ENCODE measurements at places on chromosomes 3 and 15. TPM values are rescaled to one million over a fixed set of nuclear protein-coding genes. Genes with fewer than 3 reads are reported as not detected.
A peak's percentile ranks its signal among the peaks of the same experiment; 100 is the strongest.

The ACY1 gene
- 877 TPM for polyA plus RNA-seq

The C3orf49 gene
- polyA plus RNA-seq = 0.21 TPM

The CYP8B1 gene
- polyA plus RNA-seq = 0.01 TPM

The NR1I2 gene
- 105 TPM for polyA plus RNA-seq

The FAM81A gene
- polyA plus RNA-seq = not detected

The ZPLD1 gene
- 0.03 TPM for polyA plus RNA-seq

The SETD5 gene
- 11.9 TPM for polyA plus RNA-seq

- no peaks in the 10 kb centered on the region for H3K4me1 ChIP-seq
- no peaks in the 10 kb centered on the region for H3K27me3 ChIP-seq
- no peaks in the 10 kb centered on the region for H3K36me3 ChIP-seq
- no peak overlapping the region for H3K4me3 ChIP-seq
- no peak for DNase-seq
- no peak overlapping the region for H3K27ac ChIP-seq
These were observed 10.4 kb downstream of the CFAP92 start for GRCh38 chr3:128983293-128984069.

DNA sequence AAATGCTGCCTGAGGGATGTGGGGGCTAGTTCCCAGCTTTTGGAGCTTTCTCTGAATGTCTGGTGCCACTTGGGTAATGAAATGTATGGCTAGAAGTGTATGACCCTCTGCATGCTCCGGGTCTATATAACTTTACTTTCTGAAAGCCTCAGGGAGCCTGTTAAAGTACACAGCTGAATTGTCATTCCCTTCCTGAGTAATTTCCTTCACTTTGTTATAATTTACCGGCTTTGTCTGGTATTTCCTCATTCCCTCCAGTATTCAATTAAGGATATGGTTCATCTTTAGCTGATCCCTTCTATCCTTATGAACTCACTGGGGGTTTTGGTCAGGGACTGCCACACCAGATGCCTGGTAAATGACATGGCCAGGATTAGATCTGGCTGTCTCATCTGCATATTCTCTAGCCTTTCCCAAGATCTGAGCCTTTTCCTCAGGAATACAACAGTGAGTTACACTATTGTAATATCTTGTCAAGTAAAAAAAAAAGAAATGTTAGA lies 620.3 kb downstream of the ZPLD1 start:
- no peaks in the 10 kb centered on the region for H3K36me3 ChIP-seq
- no peak for DNase-seq
- no peaks in the 10 kb centered on the region for H3K27me3 ChIP-seq
- peaks cover 53% of the 10 kb centered on the region for H3K4me1 ChIP-seq
- H3K4me3 ChIP-seq = no peak overlapping the region

DNA sequence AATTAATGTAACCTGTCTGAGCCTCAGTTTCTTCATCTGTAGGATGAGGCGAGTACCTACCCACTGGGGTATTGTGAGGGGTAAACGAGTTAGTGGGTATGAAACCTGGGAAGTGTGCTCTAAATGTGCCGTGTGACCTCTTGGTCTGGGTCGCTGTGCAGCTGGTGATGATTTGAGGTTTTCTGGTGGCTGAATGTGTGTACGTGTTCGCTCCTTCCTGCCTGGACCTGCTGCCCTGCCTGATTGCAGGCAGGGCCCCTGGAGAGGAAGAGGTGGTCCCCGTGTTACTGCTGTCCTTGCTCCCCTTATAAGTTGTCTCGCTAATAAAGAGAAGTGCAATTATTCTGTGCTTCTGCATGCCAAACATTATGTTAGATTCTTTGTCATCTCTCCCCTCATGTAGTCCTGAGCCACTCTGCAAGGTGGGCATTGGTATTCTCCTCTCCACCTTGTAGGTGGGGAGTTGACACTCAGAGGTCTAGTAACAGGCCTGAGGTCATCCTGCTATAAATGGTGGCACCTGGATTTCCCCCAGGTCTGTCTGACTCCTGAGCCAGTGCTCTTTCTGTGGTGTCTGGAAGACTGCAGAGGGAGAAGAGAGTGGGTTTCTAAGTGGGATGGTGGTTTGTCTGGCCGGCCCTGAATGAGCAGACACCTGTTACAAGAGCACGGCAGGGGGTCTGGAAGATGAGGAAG lies 15.7 kb downstream of the PDIA5 start:
- no peaks in the 10 kb centered on the region for H3K4me1 ChIP-seq
- DNase-seq = peak; percentile 11
- H3K36me3 ChIP-seq = no peaks in the 10 kb centered on the region
- H3K27ac ChIP-seq = no peak overlapping the region
- no peaks in the 10 kb centered on the region for H3K27me3 ChIP-seq
- no peak overlapping the region for H3K4me3 ChIP-seq

- H3K4me1 ChIP-seq = no peaks in the 10 kb centered on the region
- no peak overlapping the region for H3K4me3 ChIP-seq
- no peak overlapping the region for H3K27ac ChIP-seq
- no peaks in the 10 kb centered on the region for H3K27me3 ChIP-seq
- DNase-seq = no peak
- H3K36me3 ChIP-seq = no peaks in the 10 kb centered on the region
These were observed 413.0 kb upstream of the DPH6 start for GRCh38 chr15:35958975-35959374.

- no peaks in the 10 kb centered on the region for H3K4me1 ChIP-seq
- H3K27ac ChIP-seq = no peak overlapping the region
- peaks cover 4% of the 10 kb centered on the region for H3K27me3 ChIP-seq
- H3K4me3 ChIP-seq = no peak overlapping the region
- no peaks in the 10 kb centered on the region for H3K36me3 ChIP-seq
- no peak for DNase-seq
These were observed 22.0 kb downstream of the PRR23E start for GRCh38 chr3:127214975-127215374.

DNA sequence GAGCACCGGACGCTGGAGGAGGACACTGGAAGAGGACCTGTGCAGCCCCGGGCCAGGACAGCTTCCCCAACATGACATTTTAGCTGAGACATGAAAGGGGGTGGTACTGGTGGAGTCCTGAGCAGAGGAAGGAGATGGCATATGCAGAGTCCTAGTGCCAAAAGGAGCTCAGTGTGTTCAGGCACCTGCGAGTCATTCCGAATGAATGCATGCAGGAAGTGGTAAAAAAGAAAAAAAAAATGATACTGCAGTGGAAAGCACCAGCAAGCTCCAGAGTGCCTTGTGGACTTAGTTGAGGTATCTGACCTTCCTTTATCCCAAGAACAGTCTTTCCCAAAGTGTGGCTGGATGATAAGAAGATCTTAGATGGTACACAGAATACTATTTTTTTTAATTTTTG lies 6.6 kb upstream of the ZNF148 start:
- no peak for DNase-seq
- H3K36me3 ChIP-seq = no peaks in the 10 kb centered on the region
- no peak overlapping the region for H3K4me3 ChIP-seq
- peaks cover 17% of the 10 kb centered on the region for H3K4me1 ChIP-seq
- H3K27me3 ChIP-seq = peaks cover 4% of the 10 kb centered on the region

GRCh38 chr3:24415824-24416223 lies 78.8 kb downstream of the THRB start:
- DNase-seq = no peak
- no peak overlapping the region for H3K27ac ChIP-seq
- no peak overlapping the region for H3K4me3 ChIP-seq
- peaks cover 19% of the 10 kb centered on the region for H3K4me1 ChIP-seq
- no peaks in the 10 kb centered on the region for H3K27me3 ChIP-seq

DNA sequence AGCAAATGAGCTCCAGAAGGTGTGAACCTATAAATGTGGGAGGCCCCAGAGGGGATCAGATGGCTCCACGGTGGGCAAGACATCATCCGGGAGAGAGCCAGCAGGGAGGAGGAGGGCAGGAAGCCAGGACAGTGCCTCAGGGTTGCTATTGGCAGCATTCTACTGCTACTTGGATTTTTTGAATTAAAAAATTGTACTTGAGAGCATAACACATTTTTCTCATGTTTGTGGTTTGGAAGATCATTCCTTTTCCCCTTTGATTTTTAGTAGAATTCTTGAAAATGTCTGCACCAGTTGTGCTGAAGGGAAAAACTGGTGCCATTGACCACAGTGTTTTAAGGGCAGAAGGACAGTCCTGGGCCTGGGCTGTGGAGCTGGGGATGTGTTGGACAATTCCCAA lies 59.2 kb downstream of the LYZL4 start:
- no peak overlapping the region for H3K4me3 ChIP-seq
- H3K27ac ChIP-seq = no peak overlapping the region
- H3K4me1 ChIP-seq = no peaks in the 10 kb centered on the region
- no peaks in the 10 kb centered on the region for H3K36me3 ChIP-seq

- H3K27ac ChIP-seq = no peak overlapping the region
- peak; percentile 32 for DNase-seq
- H3K36me3 ChIP-seq = no peaks in the 10 kb centered on the region
These were observed 59.1 kb downstream of the CORO2B start for GRCh38 chr15:68637767-68638404.

- H3K27ac ChIP-seq = no peak overlapping the region
- H3K36me3 ChIP-seq = peaks cover 21% of the 10 kb centered on the region
- no peaks in the 10 kb centered on the region for H3K4me1 ChIP-seq
- no peak for DNase-seq
- no peak overlapping the region for H3K4me3 ChIP-seq
- H3K27me3 ChIP-seq = no peaks in the 10 kb centered on the region
These were observed 36.8 kb upstream of the NIT2 start for GRCh38 chr3:100297784-100298183.

GRCh38 chr3:170961616-170962400 lies 53.4 kb upstream of the EIF5A2 start:
- no peak overlapping the region for H3K27ac ChIP-seq
- peak; percentile 59 for DNase-seq
- no peak overlapping the region for H3K4me3 ChIP-seq
- H3K36me3 ChIP-seq = no peaks in the 10 kb centered on the region
- H3K27me3 ChIP-seq = no peaks in the 10 kb centered on the region
- H3K4me1 ChIP-seq = no peaks in the 10 kb centered on the region

DNA sequence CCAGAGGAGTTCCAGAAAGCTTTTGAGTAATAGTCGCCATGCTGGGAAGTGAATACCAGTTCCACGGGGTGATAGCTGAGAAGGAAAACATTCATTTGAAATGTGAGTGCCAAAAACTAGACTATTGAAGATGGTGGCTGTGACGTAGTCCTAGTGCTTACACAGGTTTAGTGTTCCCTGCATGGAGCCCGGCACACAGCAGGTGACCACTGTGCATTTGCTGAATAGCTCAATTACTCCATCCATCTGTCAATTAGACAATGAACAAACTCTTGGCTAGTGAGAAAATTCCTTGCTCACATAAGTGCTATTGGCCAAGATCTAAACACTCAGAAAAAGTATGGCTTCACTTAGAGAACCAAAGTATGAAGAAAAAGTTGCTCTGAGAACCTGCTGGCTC lies 448.1 kb upstream of the WNT5A start:
- no peak overlapping the region for H3K27ac ChIP-seq
- no peaks in the 10 kb centered on the region for H3K27me3 ChIP-seq
- H3K36me3 ChIP-seq = no peaks in the 10 kb centered on the region

DNA sequence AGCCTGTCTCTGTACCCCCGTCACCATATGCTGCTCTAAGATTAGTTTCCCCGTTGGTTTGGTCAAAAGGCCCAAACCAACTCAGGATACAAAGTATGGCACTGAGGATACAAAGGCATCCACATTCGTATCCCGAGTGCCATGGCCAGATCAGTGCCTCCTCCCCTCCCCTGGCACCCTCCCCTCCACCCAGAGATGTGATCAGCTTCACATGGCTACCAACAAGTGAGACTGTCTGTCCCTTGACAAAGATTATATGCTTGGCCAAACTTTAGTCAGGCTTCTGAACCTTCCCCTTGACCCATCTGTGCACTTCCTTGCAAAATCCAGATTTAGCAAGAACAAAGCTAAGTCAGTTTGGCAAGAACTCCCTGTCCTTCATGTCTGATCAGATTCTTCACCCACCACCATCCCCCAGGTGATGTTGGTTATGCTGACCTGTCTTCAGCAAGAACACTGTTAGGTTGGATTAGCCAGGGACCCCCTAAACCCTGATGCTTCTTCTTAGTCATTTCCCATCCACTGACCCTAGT lies 61.7 kb downstream of the KLF15 start:
- H3K4me1 ChIP-seq = no peaks in the 10 kb centered on the region
- peaks cover 4% of the 10 kb centered on the region for H3K27me3 ChIP-seq
- no peaks in the 10 kb centered on the region for H3K36me3 ChIP-seq

DNA sequence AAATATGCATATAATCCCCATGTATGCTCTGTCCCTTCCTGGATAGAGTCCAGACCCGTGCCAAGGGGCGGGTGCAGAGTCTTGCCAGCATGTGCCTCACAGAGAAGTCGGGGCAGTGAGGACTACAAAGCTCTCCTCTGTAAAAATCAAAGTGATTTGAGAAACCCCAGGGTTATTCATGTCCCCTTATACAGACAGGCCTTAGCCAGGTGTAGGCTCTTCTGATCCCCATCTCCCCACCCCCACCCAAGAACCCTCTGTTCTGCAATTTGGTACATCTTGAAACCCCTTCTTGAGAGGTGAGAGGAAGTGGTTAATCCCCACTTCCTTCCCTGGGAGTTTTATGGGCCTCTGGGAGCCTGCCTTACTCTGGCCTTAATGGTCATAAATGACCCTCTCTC lies 24.7 kb downstream of the TRIM71 start:
- no peaks in the 10 kb centered on the region for H3K27me3 ChIP-seq
- no peaks in the 10 kb centered on the region for H3K36me3 ChIP-seq
- H3K4me1 ChIP-seq = no peaks in the 10 kb centered on the region
- no peak for DNase-seq

DNA sequence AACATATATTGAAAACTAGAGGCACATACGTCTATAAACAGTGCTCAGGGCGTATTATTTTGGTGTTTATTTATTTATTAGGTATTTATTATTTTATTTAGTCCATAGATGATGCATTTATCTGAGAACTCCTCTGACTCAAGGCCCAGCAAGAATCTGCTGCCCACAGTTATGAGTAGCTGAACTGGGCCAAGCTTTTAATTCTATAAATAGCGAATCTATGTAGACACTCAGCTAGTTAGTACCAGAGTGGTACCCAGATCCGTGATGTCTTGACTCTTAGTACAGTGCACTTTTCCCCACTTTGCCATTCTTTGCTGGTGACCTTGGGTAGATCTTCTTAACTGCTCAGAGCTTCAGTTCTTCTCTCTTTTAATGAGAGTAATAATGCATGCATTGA lies 370.4 kb upstream of the TPRG1 start:
- no peak overlapping the region for H3K4me3 ChIP-seq
- H3K27ac ChIP-seq = no peak overlapping the region
- H3K27me3 ChIP-seq = no peaks in the 10 kb centered on the region

- DNase-seq = peak; percentile 76
- H3K27me3 ChIP-seq = no peaks in the 10 kb centered on the region
- H3K36me3 ChIP-seq = peaks cover 2% of the 10 kb centered on the region
- no peak within 1 kb of the TSS for H3K27ac ChIP-seq
- H3K4me3 ChIP-seq = peak within 1 kb of the TSS; percentile 61
These were observed at the start of gene ANKDD1A for GRCh38 chr15:64911311-64912186. ANKDD1A (plus strand) TSS chr15:64911902; CDS start chr15:64911931, 29 bp downstream.

- no peaks in the 10 kb centered on the region for H3K36me3 ChIP-seq
- no peak overlapping the region for H3K4me3 ChIP-seq
- DNase-seq = peak; percentile 51
- H3K27me3 ChIP-seq = no peaks in the 10 kb centered on the region
These were observed 130.8 kb downstream of the UACA start for GRCh38 chr15:70632491-70633102.

Measured in small intestine (tissue), 16 donors.